ENCODE measurements at places on chromosomes 2 and 18.
A peak's percentile ranks its signal among the peaks of the same experiment; 100 is the strongest.

GRCh38 chr2:54336136-54336976 lies 80.3 kb upstream of the TSPYL6 start:
- no peak for DNase-seq

DNA sequence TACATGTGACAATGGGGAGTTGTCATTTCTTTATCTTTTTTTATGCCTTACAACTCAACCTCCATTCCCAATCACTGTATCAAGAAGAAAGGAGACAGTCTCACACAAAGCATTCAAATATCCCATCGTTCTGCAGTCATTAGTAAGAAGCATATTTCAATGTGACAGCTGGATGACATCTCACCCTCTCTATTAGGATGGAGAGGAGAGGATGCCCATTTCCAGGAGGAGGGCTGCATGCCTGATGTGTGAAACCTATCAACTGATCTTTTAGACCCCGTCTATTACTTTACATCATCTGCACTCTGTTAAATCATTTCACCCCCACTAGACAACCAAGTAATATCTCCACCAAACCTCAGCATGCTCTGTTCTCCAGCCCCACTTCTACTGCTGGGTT lies 292.7 kb upstream of the CHAC2 start:
- DNase-seq = no peak

DNA sequence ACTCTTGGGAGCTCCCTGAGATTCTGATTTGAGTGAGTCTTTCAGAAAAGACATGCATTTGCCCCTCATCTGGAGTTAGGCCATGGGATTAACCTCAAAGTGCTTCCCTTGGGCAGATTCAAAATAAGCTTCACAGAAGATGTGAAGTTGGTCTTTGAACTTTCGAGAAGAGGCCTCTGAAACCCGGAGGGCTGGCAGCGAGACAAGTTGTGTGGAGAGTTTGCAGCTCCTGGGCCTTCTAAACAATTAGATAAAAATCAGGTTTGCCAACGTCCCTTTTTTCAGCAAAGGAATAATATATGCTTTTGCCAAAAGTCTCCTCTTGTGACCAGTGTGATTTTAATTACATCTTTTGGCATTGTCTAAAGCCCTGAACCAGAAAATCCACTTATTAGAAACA lies 489.7 kb downstream of the SOX11 start:
- no peak for DNase-seq

- no peak for DNase-seq
Measured at GRCh38 chr2:197141702-197142473, 168.7 kb downstream of the ANKRD44 start.

DNA sequence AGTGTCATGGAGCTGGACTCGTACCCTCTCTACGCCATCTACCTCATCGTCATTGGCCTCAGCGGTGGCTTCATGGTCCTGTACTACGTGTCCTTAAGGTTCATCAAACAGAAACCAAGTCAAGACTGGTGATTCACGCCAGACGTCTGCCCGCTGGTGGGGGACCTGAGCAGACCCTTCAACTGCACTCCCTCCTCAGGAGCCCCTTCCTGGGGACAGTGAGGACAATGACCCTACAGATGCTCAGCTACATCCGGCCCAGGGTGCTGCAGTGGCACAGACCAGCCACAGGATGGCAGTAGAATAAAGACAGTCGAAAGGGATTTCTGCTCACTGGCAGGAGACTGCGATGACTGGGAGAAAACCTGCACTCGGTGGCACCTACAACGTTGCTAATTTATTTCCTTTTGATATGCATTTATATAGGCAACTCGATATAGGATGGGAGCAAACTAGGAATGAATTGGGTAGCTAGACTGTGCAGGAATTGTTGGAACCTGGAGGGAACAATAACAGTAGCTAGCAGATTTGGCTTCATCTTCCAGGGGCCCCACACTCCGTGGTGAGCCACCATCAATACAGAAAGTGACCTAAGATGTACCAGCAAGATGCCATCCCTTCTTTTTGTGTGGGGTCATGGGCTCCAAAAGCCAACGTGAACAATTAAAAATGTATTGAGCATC lies 39.2 kb downstream of the ABCG8 start:
- DNase-seq = peak; percentile 52

DNA sequence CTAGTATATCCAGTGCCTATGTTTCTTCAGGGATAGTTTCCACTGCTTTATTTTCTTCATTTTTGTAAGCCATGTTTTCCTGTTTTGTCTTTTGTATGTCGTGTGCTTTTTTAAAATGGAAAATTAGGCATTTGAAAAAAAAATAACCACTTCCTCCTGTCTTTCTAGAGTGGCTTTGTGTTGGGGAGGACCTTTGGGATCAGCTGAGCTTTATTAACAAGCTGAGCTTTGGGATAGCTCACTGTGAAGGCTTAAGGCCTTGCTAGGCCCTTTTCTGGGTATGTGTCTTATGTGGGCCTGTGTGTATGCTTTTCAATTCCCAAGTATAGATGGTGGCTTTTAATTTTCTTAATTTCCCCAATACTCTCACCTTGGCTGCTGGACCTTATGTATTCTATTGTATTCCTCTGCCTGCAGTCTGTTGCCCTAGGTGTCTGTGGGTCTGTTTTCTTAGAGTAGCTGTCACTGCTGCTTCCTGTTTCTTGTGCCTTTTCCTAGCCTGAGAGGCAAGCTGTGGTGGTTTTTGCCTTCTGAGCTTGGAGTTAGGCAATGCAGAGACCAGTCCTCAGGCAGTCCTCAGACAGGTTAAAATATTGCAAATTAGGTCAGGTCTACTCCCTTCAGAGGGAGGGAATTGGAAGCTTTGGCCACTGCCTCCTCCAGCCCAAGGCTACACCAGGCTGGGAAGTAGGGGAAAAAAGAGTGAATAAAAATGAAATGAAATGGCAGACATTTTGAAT lies 134.7 kb downstream of the LDLRAD4 start:
- no peak for DNase-seq

DNA sequence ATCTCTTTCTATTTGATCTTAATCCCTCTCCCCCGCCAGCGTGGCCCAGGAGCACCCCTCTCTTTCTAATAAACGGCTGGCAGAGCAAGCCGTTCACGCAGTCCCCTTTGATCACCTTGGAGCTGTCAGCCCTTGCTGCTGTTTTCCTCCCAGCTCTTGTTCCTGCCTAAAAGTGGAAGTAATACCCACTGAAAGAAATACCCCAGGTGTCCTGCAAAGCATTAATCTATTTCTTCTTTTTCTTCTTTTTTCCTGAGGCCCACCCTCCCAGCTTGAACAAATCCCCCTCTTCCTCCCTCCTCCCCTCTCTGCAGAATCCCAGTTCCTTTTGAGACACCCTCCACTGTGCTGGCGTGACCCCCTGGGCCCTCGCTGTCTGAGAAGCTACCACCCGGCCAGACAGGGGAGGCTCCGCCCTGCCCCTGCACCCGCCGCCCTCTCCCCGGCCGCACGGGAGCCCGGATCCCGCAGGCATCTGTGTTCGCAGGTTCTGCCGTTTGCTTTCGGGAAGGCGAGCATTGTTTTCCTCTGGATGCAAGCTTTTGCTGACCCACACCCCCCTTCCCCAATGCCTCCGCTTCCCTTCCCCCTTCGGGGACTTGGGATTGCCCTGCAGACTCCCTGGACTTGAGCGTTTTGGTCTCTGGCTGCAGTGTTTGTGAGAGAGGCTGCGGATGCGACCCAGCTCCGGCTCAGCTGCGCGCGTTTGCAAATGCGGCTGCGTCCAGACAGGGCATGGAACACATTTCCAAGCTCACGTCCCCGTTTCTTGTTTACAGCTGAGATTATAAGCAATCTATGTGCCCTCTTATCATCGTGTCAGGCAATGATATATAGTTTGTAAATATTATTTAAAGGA lies 631.5 kb downstream of the NYAP2 start:
- DNase-seq = peak; percentile 82

DNA sequence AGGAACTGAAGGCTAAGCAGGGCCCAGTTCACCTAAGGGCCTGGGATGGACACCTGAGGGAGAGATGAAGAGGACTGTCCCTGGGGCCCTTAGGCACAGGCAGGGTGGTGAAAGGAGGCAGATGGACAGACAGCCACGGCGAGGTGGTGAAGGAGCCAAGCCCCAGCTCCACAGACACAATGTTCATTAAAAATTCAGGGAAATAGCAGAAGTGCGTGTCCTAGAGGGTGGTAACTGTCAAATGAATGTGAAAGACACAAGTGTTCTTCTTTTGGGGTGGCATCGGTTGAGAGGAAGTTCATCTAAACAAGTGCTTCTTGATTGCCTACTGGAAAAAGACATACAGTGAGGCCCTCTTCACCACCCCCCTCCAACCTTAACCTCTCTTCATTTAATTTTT lies 76.2 kb upstream of the SIX2 start:
- no peak for DNase-seq

DNA sequence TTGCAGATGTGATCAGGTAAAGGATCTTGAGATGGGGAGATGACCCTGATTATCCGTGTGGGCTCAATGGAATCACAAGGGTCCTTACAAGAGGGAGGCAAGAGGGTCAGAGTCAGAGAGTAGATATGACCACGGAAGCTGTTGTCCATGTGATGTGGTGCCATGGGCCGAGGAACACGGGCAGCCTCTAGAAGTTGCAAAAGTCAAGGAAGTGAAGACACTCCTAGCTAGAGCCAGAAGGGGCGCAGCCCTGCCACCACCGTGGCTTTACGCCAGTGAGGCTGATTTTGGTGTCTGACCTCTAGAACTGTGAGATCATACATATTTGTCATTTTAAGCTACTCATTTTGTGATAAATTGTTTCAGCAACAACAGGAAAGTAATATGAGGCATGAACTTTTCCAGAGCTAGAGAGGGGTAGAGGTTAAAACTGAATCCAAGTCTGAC lies 114.4 kb downstream of the CAPN13 start:
- no peak for DNase-seq

DNA sequence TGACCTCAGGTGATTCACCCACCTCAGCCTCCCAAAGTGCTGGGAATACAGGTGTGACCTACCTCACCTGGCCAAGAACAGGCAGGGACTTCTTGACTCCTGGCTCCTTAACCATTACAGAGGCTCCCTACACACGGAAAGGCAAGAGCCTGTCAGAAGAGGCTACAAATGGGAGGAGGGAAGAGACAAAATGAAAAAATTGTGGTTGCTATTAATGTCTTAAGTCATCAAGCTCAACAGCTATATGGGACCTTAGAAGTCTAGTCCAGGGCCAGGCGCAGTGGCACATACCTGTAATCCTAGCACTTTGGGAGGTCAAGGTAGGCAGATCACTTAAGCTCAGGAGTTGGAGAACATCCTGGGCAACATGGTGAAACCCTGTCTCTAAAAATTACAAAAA lies 11.5 kb upstream of the FAM124B start:
- DNase-seq = no peak
